ENCODE measurements at places on chromosomes 5 and 9.

- no peak for DNase-seq
Measured at GRCh38 chr5:155926766-155927165, 400.2 kb upstream of the SGCD start.

DNA sequence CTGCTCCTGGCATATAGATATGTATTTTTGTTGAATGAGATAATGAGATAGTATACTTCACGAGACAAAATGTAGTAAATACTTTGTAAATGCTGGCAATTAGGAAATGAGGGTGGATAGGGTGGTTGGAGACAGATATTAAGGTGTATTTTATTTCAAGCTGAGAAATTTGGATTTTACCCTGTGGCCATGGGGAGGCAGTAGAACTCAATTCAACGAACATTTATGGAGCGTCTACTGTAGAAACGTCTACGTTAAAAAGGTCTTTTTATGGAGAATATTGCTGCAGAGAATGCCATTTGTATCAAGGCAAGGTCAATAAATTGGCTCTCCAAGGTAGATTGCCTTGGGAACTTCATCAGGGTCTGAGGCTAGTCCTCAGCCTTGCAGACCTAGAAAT, 21.5 kb upstream of the RALGPS1 start:
- DNase-seq: no peak

DNA sequence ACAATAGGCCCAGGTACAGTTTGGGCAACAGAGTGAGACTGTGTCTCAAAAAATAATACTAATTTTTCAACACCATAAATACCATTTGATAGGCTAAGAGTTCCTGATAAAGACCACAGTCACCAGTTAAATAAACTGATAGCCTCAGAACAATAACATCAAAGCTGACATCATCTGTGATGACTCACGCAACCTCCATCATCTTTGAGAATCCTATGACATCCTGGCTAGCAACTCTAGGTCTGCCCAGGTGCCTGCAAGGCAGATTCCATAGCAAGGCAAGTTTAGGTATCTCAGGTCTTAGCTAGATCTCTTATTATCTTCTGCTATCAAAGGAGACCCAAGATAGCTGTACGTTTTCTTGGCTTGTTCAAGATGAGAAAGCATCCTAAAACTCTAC, 30.5 kb upstream of the UBAP2 start:
- no peak for DNase-seq

- DNase-seq: no peak
Measured at GRCh38 chr9:136645903-136646754, 16.6 kb upstream of the EGFL7 start.

- DNase-seq: no peak
Measured at GRCh38 chr5:136042665-136043121, 13.9 kb downstream of the TGFBI start.

Measured in NCI-H1417 (cell line).